Fibroblast of upper back skin (primary cell): ENCODE measurements at places on chromosomes 5 and 9.

DNA sequence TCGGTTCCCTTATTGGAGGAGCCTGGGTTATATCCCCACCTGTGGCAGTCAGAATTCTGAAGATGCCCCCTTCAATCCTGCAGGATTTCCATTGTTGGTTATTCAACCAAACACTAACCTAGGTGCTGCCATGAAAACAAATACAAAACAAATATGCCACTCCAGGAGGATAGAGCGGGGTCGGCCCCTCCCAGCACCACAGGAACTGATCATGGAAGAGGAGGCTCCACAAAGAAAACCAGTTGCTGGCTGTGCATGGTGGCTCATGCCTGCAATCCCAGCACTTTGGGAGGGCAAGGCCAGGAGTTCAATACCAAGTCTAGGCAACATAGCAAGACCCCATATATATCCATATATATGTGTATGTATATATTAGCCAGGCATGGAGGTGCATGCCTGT, 13.2 kb upstream of the ADGRD2 start:
- no peak for DNase-seq

GRCh38 chr9:20945269-20945668, 86.2 kb downstream of the HACD4 start:
- DNase-seq: no peak

- no peak for DNase-seq
These were observed 5.5 kb downstream of the DNAJB5 start for GRCh38 chr9:34994900-34995669.

- no peak for DNase-seq
These were observed 57.2 kb downstream of the MEF2C start for GRCh38 chr5:88825584-88826315.

GRCh38 chr5:124519396-124519795, 227.0 kb downstream of the ZNF608 start:
- peak; percentile 87 for DNase-seq

- no peak for DNase-seq
These were observed 6.6 kb upstream of the STC2 start for GRCh38 chr5:173334808-173335207.

DNA sequence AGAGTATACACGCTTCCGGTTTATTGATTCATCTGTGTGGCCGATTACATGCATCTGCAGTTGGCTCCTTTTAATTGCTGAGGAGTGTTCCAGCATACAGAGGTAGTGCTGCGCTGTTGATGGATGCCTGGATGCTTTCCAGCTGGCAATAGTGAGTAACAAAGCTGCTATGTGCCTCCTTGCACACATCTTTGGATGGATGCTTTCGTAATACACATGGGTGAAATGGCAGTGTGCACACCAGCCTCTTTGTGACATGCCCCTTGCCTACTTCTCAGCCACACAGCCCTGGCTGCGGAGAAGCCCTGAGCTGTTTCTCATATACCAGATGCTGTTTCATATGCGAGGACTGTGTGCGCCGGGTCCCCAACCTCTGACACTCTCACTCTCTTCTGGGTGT, 151.0 kb downstream of the GADD45G start:
- DNase-seq: peak; percentile 94

DNA sequence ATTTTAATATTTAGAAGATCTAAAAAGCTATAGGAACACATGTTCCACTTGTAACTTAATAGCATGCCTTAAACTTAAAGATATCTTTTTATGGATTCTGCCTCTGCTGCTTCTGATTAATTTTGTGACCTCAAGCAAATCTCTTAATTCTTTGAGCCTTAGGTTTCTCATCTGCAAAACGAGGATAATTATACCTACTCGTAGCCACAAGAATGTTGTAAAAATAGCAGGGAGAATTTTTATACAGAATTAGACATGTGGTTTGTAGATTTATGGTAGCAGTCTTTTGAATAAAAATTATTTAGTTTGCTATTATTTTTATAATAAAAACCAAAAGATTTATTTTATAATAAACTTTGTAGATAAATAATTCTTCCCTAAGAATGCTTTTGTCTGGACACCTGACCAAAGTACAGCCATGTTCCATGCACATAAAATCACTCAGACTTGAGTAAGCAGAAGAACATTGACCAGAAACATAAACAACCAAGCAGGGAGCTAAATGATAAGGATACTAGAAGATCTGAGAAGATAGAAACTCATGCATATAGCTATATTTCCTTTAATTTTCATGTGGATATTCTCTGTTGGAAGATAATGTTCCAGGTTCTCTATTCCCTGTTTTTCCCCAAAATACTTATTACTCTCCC, 18.5 kb downstream of the C9orf85 start:
- peak; percentile 86 for DNase-seq

- no peak for DNase-seq
These were observed 16.9 kb upstream of the BOD1 start for GRCh38 chr5:173633304-173633703.

GRCh38 chr5:37198842-37199241, 50.3 kb downstream of the CPLANE1 start:
- no peak for DNase-seq

DNA sequence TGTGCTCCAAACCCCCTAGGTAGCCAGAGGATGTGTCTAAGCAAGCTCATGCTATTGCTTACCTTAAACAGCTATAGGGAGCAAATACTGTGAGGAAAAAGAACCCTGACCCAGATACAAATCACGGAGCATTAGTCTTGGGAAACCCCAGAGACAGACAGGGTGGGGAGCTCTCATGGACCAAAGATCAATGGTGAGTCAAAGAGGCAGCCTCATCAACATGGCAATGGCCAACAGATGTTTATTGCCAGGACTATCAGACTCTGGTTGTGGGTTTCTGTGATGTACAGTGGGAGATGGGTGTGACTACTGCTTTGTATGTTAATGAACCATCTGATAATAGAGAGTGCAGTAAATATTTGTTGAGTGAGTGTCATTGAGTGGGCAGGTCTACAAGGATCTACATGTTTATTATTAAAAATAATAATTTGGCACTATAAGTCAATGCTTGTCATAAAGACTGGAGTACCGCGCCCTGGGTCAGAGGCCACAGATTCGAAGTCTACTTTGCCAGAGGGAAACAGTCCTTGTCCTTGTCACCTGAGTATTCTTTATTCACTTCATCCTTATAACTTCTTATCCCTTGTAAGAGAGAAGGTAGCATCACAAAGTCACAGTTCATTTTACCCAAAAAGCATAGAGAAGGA, 56.5 kb upstream of the RAI14 start:
- DNase-seq: no peak

DNA sequence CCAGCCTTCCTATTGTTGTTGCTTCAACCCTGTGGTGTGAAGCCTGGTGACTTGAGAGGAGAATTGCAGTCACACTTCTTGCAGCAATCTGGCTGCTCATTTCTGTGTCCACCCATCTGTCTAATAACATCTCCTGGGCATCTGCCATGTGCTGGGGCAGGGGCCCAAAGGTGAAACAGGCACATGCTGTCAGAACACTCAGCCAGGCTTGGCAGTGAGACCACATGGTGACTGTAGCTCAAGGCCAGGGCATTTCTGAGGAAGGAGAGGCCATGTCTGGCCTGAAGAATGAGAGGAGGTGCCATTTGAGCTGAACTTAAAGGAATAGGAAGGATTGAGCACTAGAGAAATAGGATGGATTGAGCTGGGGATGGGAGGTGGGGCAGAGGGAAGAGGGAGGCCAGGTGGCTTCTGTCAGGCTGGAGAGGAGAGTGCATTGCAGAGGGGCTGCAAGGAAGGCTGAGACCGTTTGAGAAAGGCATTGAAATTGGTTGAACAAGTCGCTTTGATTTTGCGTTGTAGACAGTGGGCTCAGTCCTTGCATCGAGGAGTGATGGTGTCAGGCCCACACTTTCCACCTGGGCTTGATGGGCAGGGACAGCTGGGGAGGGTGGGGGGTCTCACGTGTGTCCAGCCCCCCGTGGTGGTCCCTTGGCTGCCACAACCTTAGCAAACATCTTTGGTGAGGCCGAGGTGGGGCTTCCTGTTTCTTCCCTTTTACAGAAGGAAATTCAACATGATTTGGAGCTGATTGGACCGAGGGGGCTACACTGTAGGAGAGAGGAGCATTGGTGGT, 222.4 kb downstream of the CACNA1B start:
- no peak for DNase-seq

DNA sequence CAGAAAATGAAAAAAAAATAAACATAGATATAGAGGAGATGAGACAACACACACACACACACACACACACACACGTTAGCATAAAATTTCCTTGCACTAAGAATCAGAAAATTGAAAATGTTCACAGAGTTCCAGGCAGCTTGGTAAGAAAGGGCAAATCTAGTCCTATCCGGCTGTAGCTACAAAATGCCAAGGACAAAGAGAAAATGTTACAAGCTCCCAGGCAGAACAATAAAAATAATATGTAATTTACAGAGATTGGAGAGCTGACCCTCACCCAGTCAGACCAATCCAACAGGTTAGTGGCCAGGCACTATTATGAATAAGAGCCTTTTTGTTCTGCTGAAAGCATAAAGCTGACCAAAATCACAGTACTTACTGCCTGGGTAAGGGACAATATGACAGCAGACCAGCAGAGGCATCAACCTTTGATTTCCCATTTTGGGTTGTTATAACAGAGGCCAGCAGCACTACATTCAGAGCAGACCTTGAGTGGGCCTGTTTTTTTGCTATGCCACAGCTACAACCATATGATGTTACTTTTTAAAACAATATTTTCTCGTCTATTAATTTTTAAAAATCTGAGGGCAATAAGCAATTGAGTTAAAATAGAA, 892.6 kb downstream of the TAF11L14 start:
- no peak for DNase-seq

GRCh38 chr5:56961746-56962145, 9.8 kb upstream of the MIER3 start:
- no peak for DNase-seq

- peak; percentile 15 for DNase-seq
These were observed 65.8 kb downstream of the MTX3 start for GRCh38 chr5:79924936-79925893.

GRCh38 chr5:107646418-107646817, 24.3 kb downstream of the EFNA5 start:
- no peak for DNase-seq

DNA sequence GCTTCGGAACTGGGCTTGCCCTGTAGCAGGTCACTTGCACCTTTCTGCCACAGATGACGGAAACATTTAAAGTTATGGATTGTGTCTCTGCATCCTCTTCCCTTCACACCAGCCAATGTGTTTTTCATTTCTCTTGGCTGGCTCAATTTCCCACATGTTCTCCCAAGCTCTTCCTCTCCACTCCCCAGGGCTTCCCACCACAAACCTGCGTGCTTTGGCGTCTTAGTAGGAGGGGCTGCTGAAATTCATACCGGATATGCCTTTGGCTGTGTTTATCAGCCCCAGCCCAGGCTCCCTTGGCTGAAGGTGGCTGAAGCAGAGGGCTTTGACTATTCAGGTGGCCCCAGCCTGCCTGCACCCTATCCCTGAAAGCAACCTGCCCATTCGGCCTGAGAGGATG, 32.1 kb downstream of the ADRB2 start:
- DNase-seq: peak; percentile 63

DNA sequence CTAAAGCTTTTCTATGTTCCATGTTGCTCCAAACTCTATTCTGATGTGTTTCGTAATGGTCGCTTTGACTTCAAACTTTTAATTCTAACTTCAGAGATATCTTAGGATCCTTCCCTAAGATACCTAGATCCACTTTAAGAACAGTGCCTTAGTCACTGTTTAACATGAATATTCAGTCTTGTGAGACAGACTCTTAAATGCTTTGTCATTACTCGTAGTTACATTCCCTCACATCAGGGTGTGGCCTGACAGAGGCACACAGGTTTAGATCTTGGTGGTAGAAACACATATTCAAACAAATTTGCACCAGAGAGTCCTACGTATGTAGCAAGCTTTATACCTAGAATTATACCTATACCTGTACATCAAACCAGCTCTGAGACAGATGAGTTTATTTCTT, 687.0 kb upstream of the C9orf72 start:
- DNase-seq: no peak

- no peak for DNase-seq
These were observed 66.9 kb downstream of the SLC44A1 start for GRCh38 chr9:105311306-105311705.

GRCh38 chr9:84325347-84325973, 15.1 kb downstream of the SLC28A3 start:
- peak; percentile 9 for DNase-seq

GRCh38 chr9:124495126-124496074, 11.8 kb downstream of the NR5A1 start:
- no peak for DNase-seq

DNA sequence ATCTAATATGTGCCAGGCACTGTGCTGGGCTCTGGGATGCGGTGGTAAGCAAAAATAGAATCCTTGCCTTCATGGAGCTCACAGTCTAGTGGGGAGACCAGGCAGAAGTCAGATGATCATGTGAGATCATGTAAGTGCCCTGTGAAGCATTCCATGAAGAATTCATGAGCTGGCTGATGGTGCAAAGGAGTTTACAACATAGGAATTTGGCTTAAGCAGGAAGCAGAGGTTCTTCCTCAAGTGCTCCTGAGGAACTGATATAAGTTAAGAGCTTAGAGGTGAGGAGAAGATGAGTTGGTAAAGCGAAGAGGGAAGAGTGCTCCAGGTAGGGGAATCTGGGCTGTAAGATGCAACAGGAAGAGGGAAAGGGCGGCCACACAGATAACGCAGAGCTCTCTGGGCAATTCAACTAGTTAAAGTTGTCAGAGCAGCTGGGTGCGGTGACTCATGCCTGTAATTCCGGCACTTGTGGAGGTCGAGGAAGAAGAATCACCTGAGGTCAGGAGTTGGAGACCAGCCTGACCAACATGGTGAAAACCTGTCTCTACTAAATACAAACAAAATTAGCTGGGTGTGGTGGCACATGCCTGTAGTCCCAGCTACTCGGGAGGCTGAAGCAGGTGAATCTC, 78.5 kb upstream of the SPATA31D4 start:
- DNase-seq: no peak

DNA sequence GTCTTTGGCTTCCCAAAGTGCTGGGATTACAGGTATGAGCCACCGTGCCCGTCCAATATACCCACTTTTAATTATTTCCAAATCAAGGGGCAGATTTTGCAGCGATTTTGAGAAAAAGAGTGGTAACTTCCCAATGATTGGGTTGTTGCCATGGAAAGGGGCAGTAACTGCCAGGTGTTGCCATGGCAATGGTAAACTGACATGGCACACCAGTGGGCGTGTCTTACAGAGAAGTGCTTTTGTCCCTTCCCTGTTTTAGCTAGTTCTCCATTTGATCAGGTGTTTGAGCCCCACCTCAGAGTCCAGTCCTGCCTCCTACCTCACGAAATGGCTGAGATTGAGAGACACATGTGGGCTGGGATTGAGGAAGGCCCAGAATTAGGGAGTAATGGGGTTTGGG, 86.3 kb upstream of the IER5L start:
- DNase-seq: no peak

GRCh38 chr9:92720807-92721535, 43.7 kb downstream of the BICD2 start:
- no peak for DNase-seq

DNA sequence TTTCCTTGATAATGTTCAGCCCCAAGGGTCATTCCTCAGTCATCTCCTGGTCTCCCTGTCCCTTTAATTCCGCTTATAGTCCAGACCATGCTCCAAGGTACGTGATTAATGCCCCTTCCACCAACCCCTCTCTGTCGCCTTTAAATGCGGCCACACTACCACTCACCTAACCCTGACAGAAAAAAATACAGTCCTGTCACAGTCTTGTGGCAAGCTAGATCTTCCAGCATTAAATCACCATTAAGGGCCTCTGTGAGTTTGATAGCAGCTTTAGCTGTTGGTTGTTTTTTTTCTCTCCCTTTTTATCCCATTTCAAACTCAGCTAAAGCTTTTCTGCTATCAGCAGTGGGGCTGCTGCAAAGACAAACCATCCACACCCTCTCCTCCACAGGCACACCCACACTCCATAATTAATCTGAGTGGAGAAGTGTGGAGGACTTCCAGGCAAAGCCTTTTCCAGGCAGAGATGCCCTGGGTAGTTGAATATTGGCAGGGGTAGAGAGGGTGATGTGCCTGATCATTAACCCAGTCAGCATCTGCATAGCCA, 522.7 kb upstream of the CLINT1 start:
- no peak for DNase-seq
